Right ventricle myocardium superior (tissue), 1 donor: ENCODE measurements at places on chromosomes 7 and 10. TPM values are rescaled to one million over a fixed set of nuclear protein-coding genes. Genes with fewer than 3 reads are reported as not detected.

The KCP gene
- 0.11 TPM for total RNA-seq

The NPTX2 gene
- 3.4 TPM for total RNA-seq

The CLCN1 gene
- 0.08 TPM for total RNA-seq

The TLX1 gene
- total RNA-seq: not detected

The TMEM139 gene
- total RNA-seq: 16.1 TPM

The MYO1G gene
- 0.97 TPM for total RNA-seq

The HOXA5 gene
- total RNA-seq: 0.62 TPM

The OR6B1 gene
- not detected for total RNA-seq

The CRPPA gene
- total RNA-seq: 8.7 TPM

The HGF gene
- 1.6 TPM for total RNA-seq

The RBP3 gene
- total RNA-seq: not detected

The MET gene
- total RNA-seq: 14.3 TPM

The SPAG6 gene
- total RNA-seq: not detected

The NEBL gene
- total RNA-seq: 623 TPM

The SSC4D gene
- 0.97 TPM for total RNA-seq

The SFRP5 gene
- 2.1 TPM for total RNA-seq

The C10orf105 gene
- total RNA-seq: 0.05 TPM

The AKR1C4 gene
- total RNA-seq: not detected

The CPXM2 gene
- total RNA-seq: 2.6 TPM

The GAD2 gene
- total RNA-seq: not detected

The CYP3A5 gene
- not detected for total RNA-seq

The SPDYE2 gene
- total RNA-seq: not detected

The EFCAB10 gene
- not detected for total RNA-seq

The RNF32 gene
- total RNA-seq: 0.38 TPM

The VPS37D gene
- total RNA-seq: 2.7 TPM

The WNT8B gene
- total RNA-seq: not detected

The SEMA3C gene
- 66.9 TPM for total RNA-seq

The FOXL3 gene
- not detected for total RNA-seq

The ZPBP gene
- not detected for total RNA-seq

The ERVW-1 gene
- total RNA-seq: not detected

The ELN gene
- total RNA-seq: 33.2 TPM

The NUTM2E gene
- not detected for total RNA-seq

The CAMK1D gene
- total RNA-seq: 6.5 TPM
